ENCODE measurements at places on chromosomes 3 and 15.
A peak's percentile ranks its signal among the peaks of the same experiment; 100 is the strongest.

- no peak for DNase-seq
Measured at GRCh38 chr3:33980252-33980651, 181.8 kb downstream of the PDCD6IP start.

DNA sequence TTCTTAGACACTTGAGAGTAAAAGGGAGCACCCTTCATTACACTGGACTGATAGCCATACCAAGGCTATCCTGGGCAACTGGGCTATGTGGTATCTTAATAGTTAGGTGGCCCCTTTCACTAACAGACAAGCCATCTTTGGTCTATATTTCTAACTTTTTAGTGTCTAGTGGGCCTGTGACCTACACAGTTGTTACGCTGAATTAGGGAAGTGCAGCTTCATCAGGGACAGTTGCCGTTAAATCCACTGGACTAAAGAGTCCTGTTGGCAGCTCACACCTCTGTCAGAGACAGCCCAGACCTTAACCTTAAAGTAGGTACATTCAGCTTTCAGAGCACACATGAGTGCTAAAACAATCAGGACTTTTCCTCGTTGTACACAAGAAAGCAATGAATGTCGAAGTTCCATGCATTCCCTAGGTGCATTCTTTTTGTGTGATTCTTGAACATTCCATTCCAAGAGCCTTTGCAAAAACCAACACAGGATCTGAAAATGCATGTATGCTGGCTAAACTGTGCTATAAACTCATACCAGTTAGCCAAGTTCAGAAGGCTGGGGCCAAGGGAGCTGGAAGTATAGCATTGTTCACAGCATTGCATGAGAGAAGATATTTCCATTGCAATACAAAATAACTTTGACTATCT lies 230.2 kb upstream of the EIF1B start:
- DNase-seq = no peak

DNA sequence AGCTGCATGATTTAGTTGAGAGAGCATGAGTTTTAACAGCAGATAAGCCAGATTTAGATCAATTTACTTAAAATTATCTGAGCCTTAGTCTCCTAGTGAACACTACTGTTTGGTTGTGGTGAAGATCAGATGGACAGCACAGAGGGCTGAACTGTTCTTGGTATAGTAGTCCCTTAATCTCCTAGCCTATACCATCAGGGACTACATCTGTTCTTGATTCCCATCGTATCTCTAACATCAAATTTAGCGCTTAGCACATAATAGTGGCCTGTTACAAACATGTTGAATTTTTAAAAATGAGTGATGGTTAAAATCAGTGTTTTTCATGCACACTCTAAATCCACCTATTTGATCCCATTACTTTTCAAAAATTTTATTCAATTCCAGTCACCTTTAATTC lies 507.7 kb downstream of the GRM7 start:
- DNase-seq = no peak

- no peak for DNase-seq
Measured at GRCh38 chr3:179299999-179300613, 22.7 kb upstream of the ZNF639 start.

GRCh38 chr15:63634154-63634553 lies 37.0 kb downstream of the FBXL22 start:
- no peak for DNase-seq

DNA sequence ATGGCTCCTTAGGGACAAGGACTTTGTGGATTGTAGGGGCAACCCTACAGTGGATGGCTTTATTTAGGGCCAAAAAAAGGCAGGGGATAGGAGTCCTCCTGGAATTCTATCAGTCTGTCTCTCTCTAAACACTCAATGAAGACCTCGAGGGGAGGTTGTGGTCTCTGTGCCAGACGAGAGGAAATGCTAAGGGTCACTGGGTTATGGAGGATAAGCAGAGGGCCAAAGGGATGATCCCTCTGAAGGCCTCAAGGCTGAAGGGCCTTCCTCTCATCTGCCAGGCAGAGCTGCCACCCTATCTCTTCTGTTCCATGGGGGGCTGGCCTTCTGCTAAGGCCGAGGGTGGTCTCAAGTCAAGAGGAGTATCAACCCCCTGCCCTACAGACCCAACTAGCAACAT lies 27.0 kb downstream of the PLXNB1 start:
- no peak for DNase-seq

DNA sequence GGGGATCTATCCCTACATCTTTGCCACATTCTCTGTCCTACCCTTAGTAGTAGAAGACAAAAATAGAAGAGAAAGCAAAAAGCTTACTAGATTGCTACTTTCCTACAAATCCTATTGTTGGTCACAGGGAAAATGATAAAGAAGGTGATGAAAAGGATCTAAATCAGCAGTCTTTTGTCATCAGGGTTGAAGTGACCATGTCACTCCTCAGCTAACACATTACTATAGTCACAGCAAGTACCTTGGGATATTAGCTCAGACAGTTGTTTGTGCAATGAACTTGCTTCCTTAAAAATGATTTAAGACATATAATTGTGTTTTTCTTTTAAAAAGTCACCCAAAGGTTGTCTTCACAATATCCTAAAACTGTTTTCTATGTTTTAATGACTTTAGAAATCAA lies 6.3 kb downstream of the ST3GAL6 start:
- no peak for DNase-seq

DNA sequence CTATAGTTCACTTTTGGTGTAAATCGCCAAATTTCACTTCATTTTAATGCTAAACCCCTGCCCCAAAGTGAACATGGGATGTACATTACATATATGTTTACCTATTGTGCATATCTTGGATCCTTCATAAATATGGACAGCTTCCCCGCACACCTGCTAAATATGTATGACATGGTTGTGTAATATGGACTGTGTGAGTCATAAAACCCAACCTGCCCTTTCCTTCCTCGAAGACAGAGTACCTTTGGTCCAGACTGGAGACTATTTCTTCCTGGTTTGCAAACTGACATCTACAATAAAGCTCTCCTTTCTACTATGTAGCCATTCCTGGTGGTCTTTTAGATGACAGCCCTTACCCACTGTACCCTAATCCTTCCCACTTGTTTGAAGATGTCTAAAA lies 12.4 kb downstream of the ACTC1 start:
- DNase-seq = no peak

DNA sequence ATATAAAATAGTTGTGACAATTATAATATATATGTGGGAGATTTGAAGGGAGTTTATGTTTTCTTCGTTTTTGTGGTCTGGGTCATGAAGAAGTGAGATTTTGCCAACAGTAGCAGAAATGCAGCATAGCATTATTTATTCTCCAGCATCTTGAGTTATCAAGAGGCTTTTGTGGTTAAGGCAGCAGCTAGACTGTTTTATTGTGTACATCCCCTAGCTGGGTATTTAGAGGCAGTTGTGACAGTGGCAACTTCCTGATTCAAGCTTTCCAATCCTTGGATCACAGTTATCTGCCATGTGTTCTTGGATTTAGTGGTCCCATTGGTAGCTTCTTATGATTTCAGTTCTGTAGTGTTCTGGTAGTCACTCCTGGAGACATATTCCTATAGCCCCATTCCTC lies 29.0 kb downstream of the ARIH1 start:
- DNase-seq = no peak

DNA sequence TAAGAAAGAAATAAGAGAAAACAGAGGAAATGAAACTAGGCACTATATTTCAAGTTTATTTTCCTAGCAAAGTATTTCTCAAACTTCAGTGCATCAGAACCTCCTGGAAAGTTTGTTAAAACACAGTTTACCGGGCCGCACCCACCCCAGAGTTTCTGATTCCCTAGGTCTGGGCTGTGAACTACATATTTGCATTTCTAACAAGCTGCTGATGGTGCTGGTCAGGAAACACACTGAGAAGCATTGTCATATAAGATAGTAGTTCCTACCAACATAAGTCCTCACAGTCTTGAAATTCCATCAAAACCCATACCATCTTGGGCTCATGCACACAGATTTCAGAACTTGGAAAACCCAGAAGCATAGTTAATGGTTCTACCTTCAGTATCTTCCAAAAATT lies 8.3 kb downstream of the SLC9A9 start:
- no peak for DNase-seq

- DNase-seq = no peak
Measured at GRCh38 chr15:47890397-47891150, 173.3 kb downstream of the SEMA6D start.

- no peak for DNase-seq
Measured at GRCh38 chr3:33634262-33634661, 83.8 kb downstream of the CLASP2 start.

- no peak for DNase-seq
Measured at GRCh38 chr15:96146726-96147125, 183.8 kb upstream of the NR2F2 start.

DNA sequence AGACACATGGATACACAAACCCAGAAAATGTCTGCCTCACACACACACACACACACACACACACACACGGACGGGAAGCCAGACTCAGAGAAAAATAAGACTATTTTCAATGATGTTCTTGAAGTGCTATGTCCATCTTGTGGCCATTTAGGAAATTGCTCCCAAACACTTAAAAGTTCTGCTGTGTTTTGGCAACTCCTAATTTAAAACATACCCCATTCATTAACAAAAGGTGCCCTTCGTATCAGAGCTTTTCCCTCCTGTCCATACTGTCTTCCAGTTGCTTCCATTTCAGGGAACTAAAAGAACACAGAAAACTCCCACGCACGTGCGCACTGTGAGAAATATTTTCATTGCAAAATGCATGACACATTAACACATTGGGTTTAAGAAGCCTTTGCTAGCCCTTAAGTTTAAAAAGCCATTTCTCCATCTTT lies 44.6 kb downstream of the SLC12A1 start:
- peak; percentile 71 for DNase-seq

DNA sequence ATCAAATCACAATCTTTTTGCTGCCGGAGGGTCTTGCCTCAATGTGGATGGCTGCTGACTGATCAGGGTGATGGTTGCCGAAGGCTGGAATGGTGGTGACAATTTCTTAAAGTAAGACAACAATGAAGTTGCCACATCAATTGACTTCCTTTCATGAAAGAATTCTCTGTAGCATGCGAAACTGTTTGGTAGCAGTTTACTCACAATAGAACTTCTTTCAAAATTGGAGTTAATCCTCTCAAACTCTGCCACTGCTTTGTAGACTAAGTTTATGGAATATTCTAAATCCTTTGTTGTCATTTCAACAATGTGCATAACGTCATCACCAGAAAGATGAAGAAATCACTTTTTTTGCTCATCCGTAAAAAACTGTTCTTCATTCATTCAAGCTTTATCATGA lies 65.8 kb downstream of the B3GNT5 start:
- DNase-seq = no peak

GRCh38 chr3:55661141-55661540 lies 174.0 kb upstream of the WNT5A start:
- DNase-seq = no peak

GRCh38 chr15:71761649-71762048 lies 48.7 kb upstream of the NR2E3 start:
- peak; percentile 74 for DNase-seq

DNA sequence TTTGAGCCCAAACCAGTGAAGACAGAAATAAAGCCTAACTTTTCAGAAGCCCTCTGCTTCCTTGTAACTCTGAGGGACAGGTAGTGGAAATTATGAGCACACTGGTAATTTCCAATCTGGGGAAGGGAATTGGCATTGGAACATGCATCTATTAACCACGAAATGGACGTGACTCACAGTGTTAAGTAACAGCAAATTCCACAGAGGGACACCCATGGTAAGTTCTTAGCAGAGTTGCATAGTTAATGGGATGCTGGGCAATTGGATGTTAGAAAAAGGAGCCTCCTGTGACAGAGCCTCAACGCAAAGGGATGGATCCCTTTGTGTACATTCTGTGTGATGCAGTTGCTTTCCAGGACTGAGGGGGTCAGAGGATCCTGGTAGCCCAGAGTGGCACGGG lies 168.6 kb downstream of the SEMA6D start:
- no peak for DNase-seq

DNA sequence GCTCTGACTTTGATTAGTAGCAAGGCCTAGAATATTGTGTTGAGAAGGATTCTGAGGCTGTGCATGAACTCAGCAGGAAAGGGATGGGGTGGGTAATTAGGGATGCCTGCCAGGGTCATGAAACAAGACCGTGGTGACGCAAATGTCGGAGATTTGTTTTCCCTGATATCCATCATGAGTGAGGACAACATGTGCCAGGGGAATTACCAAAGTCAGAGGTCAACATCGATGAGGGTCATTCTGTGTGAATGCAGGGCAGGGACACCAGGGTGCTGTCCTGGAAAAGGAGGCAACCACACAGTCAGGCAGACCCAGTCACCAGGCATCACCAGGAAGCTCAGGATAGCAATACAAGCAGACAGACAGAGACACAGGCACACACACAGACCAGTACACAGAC lies 52.2 kb downstream of the SLCO2A1 start:
- no peak for DNase-seq

GRCh38 chr15:51004103-51004551 lies 90.6 kb downstream of the TNFAIP8L3 start:
- DNase-seq = no peak

GRCh38 chr3:162507397-162507796 lies 1010.8 kb downstream of the OTOL1 start:
- DNase-seq = no peak

GRCh38 chr3:141739731-141740130 lies 1.6 kb downstream of the RNF7 start:
- no peak for DNase-seq

DNA sequence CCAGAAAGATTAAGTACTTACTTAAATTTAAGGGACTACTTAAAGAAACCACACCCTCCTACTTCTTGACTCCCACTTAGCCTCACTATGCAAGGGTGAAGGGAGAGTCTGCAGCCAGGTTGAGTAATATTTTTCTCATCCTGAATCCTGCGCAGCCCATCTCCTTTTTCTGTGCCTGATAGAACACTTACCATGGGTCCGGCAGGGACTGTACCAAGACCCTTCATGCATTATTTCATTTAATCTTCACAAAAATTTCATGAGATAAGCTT lies 562.6 kb upstream of the CFAP20DC start:
- DNase-seq = no peak

DNA sequence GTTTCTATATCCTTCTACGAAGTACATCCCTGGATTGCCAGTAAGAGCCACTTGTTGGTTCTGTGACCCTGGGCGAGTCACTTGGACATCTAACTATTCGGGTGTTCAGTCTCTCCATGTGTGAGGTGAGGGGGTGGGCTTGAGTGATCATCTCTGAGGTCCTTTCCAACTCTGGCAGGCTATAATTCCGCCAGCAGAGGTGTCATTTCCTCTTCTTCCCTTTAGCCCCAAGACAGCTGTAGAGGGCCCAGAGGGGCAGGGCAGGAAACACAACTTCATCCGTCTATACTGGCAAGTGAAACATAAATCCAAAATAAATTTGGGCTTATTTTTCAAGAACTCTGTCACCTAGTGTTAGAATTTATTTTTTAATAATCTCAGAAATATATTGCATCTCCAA lies 38.1 kb downstream of the C2CD4A start:
- DNase-seq = no peak

DNA sequence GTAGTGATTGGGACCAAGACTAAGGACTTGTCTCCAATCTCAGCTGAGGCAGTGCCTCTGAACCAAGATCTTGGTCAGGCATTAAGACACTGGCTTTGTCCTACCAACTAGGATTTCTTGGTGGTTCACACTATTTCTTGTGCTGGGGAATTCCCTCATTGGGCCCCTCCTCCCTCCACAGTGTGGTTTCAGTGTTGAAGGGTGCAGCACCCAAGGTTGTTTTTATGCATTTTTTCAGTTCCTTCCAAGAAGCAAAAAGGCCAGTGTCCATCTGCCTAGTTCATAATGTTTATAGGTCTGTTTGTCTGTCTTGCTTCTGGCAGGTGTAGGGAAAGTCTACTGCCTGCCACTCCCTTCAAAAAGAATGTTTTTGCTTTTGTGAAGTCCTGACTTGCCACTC lies 10.6 kb upstream of the ITPKA start:
- no peak for DNase-seq

- DNase-seq = no peak
Measured at GRCh38 chr15:47360305-47360704, 357.0 kb upstream of the SEMA6D start.

Data from mucosa of descending colon (tissue), 3 donors.